Activated B cell treated with CpG ODN at 0.5 μM for 24 hours (primary cell): ENCODE measurements at places on chromosomes 16 and 17.

GRCh38 chr17:17084317-17084835, 42.1 kb downstream of the MPRIP start:
- no peaks in the 10 kb centered on the region for H3K27me3 ChIP-seq
- no peak overlapping the region for H3K4me3 ChIP-seq
- no peak for DNase-seq
- H3K27ac ChIP-seq: no peak overlapping the region

GRCh38 chr17:71188811-71189492, 931.9 kb upstream of the SOX9 start:
- no peaks in the 10 kb centered on the region for H3K27me3 ChIP-seq
- H3K4me1 ChIP-seq: no peaks in the 10 kb centered on the region
- no peaks in the 10 kb centered on the region for H3K36me3 ChIP-seq

DNA sequence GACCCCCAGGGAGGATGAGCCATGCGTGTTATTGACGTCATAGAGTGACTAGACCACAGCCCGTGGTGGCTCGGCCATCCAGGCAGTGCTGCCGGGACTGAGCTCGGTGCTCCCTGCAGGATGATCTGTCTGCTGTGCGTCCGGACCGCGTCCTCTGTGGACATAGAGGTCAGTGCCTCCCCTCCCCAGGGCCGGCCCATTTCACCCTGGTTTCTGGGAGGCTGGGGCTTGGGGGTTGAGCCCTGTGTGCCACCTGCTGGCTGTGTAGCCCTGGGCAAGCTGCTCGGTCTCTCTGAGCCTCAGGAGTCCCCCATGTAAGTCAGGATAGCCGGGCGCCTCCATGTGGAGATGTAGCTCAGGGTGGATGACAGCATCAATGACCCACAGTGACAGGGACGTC, 8.3 kb downstream of the TSC2 start:
- H3K4me3 ChIP-seq: no peak overlapping the region
- H3K27ac ChIP-seq: no peak overlapping the region
- H3K4me1 ChIP-seq: no peaks in the 10 kb centered on the region
- DNase-seq: no peak
- H3K36me3 ChIP-seq: peaks cover 63% of the 10 kb centered on the region

DNA sequence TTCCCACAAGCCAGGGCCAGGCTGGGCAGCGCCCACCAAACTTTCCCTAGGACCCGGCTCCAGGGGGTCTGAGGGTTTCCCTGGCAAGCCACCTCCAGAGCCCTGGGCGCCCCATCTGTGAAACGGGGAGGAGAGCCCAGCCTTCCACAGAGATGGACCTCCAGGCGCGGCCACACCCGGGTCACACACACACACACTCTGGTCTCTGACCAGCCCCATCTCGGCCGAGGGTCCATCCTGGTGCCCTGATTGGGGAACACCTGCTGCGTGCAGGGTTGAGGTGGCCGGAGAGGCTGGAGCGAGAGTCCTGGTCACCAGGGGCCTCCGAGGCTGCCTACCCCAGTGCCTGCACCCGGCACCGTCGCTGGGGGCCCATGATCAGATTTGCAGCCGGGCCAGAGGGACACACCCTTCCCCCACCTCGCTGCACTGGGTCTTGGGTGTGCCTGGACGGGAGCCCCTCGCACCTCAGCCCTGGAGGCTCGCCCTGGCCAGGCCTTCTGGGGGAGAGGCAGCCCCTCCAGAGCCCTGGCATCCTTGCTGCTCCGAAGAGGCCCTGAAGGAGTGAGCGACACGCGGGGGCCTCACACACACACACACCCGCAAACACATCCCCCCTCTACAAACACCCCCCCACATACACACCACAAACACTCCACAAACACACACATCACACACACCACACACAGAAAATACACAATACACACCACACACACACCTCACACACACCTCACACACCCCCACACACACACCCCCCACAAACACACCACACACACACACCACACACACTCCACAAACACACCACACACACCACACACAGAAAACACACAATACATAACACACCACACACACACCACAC, 29.7 kb downstream of the SLC25A10 start:
- H3K27ac ChIP-seq: no peak overlapping the region
- H3K27me3 ChIP-seq: peaks cover 6% of the 10 kb centered on the region
- H3K4me1 ChIP-seq: no peaks in the 10 kb centered on the region
- H3K4me3 ChIP-seq: no peak overlapping the region

DNA sequence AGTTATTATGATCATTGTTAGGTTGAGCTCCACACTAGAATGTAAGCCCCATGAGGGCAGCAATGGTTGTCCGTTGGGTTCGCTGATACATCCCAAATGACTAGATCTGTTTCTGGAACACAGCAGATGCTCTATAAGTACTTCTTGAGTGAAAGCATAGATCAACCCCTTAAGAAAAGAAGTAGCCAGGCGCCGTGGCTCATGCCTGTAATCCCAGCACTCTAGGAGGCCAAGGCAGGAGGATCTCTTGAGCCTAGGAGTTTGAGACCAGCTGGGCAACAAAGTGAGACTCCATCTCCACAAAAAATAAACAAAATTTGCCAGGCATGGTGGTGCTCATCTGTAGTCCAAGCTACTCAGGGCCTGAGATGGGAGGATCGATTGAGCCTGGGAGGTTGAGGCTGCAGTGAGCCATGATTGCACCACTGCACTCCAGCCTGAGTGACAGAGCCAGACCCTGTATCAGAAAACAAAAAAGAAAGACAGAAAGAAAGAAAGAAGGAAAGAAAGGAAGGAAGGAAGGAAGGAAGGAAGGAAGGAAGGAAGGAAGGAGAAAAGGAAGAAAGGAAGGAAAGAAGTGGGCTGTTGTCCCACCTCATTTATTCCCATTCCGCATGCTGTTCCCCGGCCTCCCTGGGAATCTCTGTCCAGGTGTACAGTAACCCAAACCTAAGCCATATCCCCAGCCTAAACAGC, 54.4 kb upstream of the RPL38 start:
- no peak overlapping the region for H3K27ac ChIP-seq
- no peak for DNase-seq
- H3K4me3 ChIP-seq: no peak overlapping the region
- no peaks in the 10 kb centered on the region for H3K36me3 ChIP-seq
- peaks cover 28% of the 10 kb centered on the region for H3K27me3 ChIP-seq
- H3K4me1 ChIP-seq: no peaks in the 10 kb centered on the region

DNA sequence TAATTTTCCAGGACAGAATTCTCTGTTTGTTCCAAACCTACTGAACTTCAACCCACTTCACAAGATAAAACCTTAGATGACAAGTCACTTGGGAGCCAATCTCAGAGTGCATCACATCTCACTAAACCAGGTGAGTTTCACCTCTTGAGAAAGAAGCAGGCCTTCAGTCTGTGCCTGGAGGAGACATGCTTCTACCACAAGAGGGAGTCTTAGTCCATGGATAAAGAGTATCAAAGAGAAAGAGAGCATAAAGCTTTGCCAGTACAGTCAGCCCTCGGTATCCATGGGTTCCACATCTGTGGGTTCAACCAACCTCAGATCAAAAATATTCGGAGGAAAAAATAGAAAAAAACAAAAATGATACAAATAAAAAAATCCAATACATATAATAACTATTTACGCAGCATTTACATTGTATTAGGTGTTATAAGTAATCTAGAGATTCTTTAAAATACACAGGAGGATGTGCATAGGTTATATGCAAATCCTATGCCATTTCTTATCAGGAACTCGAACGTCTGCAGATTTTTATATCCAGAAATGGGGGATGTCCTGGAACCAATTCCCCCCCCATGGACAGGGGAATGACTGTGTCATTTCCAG, 37.7 kb downstream of the DUSP14 start:
- DNase-seq: no peak
- peaks cover 81% of the 10 kb centered on the region for H3K36me3 ChIP-seq
- no peaks in the 10 kb centered on the region for H3K4me1 ChIP-seq
- H3K4me3 ChIP-seq: no peak overlapping the region
- no peaks in the 10 kb centered on the region for H3K27me3 ChIP-seq

DNA sequence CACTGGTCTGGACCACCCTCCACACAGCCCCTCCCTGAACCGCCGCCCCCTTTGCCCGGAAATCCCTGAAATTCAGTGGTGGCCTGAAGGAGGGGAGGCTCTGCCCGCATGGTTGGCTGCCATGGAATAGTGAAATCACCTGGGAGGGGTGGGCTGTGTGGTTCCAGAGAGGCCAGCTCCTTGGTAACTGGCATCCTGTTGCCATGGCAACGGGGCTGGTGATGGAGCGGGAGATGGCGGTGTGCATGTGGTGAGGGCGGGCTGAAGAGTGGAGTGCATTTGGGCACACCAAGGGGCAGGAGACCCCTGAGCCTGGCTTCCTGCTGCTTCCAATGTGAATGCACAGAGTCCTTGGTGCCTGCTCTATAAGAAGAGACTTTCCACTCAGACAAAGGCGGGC, 2.4 kb downstream of the EFNB3 start:
- peaks cover 27% of the 10 kb centered on the region for H3K4me1 ChIP-seq
- H3K27ac ChIP-seq: no peak overlapping the region
- no peak overlapping the region for H3K4me3 ChIP-seq
- no peak for DNase-seq

DNA sequence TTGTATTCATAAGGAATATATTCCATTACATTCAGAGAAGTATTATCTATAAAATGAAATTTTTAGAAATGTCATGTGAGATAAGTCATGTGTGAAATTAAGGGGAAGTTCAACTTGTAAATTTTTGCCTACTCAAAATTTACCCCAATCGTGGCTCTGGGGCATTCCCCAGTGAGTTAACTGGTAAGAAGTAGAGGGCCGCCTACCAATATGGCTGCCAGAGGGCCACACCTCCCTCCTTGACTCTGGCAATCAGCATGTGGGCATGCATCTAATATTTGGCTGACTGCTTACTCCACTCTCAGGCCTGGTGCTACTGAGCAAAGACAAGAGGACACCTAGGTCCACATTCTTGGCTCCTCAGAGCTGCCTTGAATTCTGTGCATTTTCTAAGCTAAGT, 39.7 kb upstream of the CNTNAP4 start:
- DNase-seq: no peak
- H3K27ac ChIP-seq: no peak overlapping the region
- no peak overlapping the region for H3K4me3 ChIP-seq
- no peaks in the 10 kb centered on the region for H3K4me1 ChIP-seq
- H3K36me3 ChIP-seq: no peaks in the 10 kb centered on the region
- H3K27me3 ChIP-seq: no peaks in the 10 kb centered on the region

- H3K27me3 ChIP-seq: peaks cover 2% of the 10 kb centered on the region
- no peak overlapping the region for H3K4me3 ChIP-seq
- DNase-seq: no peak
- peaks cover 7% of the 10 kb centered on the region for H3K36me3 ChIP-seq
These were observed 2.6 kb upstream of the CCL22 start for GRCh38 chr16:57355898-57356414.

GRCh38 chr16:12815361-12815760, 11.7 kb upstream of the CPPED1 start:
- H3K27ac ChIP-seq: no peak overlapping the region
- peaks cover 3% of the 10 kb centered on the region for H3K4me1 ChIP-seq
- no peak for DNase-seq
- no peaks in the 10 kb centered on the region for H3K36me3 ChIP-seq
- H3K4me3 ChIP-seq: no peak overlapping the region

- H3K4me1 ChIP-seq: no peaks in the 10 kb centered on the region
- H3K27me3 ChIP-seq: peaks cover 17% of the 10 kb centered on the region
- H3K4me3 ChIP-seq: no peak overlapping the region
- H3K36me3 ChIP-seq: no peaks in the 10 kb centered on the region
- DNase-seq: no peak
- no peak overlapping the region for H3K27ac ChIP-seq
These were observed 22.2 kb downstream of the HLF start for GRCh38 chr17:55286681-55287589.

GRCh38 chr17:67285360-67285759, 40.4 kb upstream of the HELZ start:
- no peaks in the 10 kb centered on the region for H3K4me1 ChIP-seq
- no peaks in the 10 kb centered on the region for H3K36me3 ChIP-seq
- H3K27ac ChIP-seq: no peak overlapping the region
- H3K4me3 ChIP-seq: no peak overlapping the region
- no peak for DNase-seq

DNA sequence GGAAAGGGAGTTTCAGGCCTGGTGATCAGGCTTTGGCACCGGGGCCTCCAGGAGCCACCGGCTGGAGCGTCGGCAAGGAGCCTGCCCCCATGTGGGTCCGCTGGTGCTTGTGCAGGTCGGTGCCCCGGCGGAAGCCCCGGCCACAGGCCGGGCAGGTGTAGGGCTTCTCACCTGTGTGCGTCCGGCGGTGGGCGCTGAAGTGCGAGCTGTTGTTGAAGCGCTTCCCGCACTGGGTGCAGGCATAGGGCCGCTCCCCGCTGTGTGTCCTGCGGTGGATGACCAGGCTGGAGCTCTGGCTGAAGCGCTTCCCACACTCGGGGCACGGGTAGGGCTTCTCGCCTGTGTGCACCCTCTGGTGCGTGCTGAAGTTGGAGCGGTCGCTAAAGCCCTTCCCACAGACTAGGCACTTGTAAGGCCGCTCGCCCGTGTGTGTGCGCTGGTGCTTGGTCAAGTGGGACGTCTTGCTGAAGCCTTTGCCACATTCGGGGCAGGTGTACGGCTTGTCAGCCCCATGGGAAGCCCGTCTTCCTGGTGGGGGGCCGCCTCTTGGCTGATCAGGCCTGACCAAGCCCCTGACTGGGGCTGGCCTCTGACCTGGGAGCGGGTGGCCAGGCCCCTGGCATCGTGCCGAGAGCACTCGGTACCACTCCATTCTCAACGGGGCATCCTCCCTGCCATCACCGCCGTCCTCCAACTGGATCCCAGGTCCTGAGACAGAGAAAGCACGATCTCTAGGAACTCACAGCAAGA, 14.4 kb downstream of the ZNF500 start:
- H3K4me1 ChIP-seq: peaks cover 11% of the 10 kb centered on the region
- H3K27me3 ChIP-seq: no peaks in the 10 kb centered on the region
- no peak overlapping the region for H3K4me3 ChIP-seq
- no peak for DNase-seq
- peaks cover 42% of the 10 kb centered on the region for H3K36me3 ChIP-seq

- no peak for DNase-seq
- no peak overlapping the region for H3K27ac ChIP-seq
- no peak overlapping the region for H3K4me3 ChIP-seq
- no peaks in the 10 kb centered on the region for H3K36me3 ChIP-seq
These were observed 18.2 kb upstream of the NXPH3 start for GRCh38 chr17:49557312-49558024.

DNA sequence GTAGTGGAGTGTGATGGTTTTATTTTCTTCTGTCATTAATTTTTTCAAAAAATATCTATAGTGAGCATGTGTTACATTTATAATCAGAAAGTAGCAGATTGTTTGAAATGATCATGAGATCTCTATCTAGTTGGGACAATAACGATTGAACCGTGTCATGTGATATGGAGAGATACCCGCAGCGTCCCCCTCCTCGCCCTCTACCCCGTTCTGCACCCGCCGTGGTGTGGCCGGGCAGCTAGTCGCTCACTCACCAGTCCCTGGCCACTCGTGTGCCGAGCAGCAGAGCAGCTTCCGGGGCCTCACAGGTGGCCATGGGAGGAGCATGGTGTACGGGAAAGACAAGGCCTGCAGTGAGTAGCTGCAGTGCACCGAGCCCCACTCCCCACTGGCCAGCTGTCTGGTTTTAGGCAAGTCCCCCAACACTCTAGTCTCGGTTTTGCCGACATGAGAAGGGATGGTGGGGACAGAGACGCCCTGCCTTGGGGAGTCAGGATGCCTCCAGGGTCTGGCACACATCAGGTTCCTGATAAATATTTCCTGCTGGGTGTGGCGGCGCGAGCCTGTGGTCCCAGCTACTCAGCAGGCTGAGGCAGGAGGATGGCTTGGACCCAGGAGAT, 15.3 kb downstream of the MLYCD start:
- no peaks in the 10 kb centered on the region for H3K4me1 ChIP-seq
- peaks cover 86% of the 10 kb centered on the region for H3K36me3 ChIP-seq
- DNase-seq: no peak
- no peak overlapping the region for H3K4me3 ChIP-seq
- H3K27me3 ChIP-seq: no peaks in the 10 kb centered on the region

- peaks cover 14% of the 10 kb centered on the region for H3K4me1 ChIP-seq
- no peak overlapping the region for H3K27ac ChIP-seq
- H3K4me3 ChIP-seq: no peak overlapping the region
- H3K36me3 ChIP-seq: no peaks in the 10 kb centered on the region
- peaks cover 51% of the 10 kb centered on the region for H3K27me3 ChIP-seq
- DNase-seq: no peak
These were observed 292 bp downstream of the WSCD1 start for GRCh38 chr17:6070430-6070912.
